Stimulated activated CD4-positive, alpha-beta T cell treated with anti-CD3 and anti-CD28 coated beads, Interleukin-1b, Interleukin-23, amount 100 ng/mL, for 48 hours (primary cell): ENCODE measurements at places on chromosomes 6 and 20.

DNA sequence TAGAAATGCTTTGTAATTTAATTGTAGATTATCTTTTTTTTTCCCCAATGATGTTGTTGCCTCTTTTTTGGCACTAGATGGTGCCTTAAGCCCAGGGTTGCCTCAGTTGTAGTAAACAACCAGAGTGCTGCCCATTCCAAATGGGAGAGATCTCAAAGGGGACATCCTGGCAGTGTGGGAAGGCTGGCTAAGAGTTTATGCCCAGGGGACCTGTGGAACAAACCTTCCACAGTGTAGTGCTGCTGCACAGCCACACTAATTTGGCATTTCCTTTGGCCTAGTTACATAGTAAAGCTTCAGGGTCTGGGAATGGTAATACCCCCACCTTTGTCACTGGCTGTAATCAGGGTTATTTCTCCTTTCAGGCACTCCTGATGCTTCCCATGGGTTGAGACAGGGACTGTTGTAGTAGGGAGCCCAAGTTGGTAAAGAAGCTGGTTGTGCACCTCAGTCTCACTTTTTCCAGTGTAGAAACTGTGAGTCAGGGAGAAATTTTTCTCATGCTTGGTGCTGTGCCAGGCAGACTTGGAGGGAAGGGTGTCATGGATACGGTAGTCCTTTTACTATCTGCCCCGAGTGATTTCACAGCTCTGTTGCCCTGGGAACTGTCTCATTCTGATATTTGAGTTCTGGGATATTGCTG is 177.8 kb upstream of the ECI2 start:
- DNase-seq, result no peak

GRCh38 chr6:111626441-111626840 is 20.8 kb upstream of the TRAF3IP2 start:
- no peak for DNase-seq

DNA sequence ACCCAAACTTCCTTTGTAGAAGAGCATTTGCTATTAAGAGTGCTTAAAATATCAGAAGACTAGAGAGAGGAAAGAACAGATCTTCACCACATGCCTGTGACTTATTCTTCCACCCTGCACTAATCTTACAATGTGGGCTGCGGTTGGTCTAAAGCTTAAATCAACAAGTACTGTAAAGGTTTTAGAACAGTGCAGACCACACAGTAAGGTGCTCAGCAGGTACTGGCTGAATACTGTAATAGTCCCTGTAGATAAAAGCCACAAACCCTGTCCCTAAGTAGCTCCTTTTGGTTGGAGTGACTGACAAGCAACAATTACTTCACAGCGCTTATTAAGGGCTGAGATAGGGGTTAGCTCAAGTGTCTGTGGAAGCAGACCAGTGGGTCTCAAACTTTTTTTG is 972 bp upstream of the PHF3 start:
- DNase-seq, result no peak

GRCh38 chr6:36920049-36920448 is 34.3 kb downstream of the C6orf89 start:
- DNase-seq, result no peak

- no peak for DNase-seq
Measured at GRCh38 chr6:30441171-30441570, 48.1 kb upstream of the HLA-E start.

- DNase-seq, result no peak
Measured at GRCh38 chr6:52552278-52552643, 24.6 kb downstream of the TRAM2 start.

DNA sequence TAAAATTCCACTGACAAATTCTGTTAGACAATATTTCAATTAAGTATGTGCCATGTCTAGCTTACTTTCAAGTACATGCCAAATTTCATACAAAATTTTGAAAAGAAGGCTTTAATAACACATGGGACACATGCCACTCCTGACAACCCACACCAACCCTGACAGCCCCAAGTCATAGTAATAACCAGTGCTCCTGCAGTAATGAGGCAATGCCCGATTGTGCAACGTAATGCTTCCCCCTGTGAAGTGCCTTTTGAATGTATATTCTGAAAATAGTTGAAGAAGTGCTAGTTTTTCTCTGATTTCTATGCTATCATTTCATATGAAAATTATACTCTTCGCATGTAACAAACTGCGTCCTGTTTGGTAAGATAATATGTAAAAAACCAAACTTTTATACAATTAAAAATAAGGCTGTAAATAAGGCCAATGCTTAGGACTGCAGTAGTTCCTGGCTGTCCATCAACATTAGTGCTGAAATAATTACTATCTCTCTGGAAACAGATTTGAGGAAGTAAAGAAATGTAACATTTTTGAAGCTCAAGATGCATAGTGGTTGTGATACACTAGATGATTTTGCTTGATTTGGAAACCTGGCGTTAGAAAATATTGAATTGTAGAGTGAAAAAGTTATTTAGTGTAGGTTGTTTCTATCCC is 125.8 kb upstream of the BCLAF1 start:
- DNase-seq, result no peak

GRCh38 chr6:144896289-144896688 is 611.2 kb downstream of the UTRN start:
- DNase-seq, result no peak

DNA sequence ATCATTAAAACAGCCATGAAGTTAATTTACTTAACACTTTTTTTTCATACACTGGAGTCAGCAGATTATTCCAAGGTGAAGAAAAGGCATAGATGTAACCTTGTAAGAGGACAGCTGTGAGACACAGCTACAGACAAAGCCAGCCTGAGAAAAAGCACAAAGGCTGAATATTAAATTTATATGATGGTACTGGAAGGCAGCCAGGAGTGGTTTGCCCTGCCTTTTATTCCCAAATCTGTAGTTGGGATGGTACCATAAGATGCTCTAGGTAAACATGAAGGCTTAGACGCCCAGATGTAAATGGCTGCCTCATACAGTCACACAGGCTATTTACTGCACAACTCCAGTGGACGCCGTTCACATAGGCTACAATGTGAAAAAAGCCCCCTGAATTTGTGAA is 42.1 kb upstream of the LOC128125822 start:
- no peak for DNase-seq

DNA sequence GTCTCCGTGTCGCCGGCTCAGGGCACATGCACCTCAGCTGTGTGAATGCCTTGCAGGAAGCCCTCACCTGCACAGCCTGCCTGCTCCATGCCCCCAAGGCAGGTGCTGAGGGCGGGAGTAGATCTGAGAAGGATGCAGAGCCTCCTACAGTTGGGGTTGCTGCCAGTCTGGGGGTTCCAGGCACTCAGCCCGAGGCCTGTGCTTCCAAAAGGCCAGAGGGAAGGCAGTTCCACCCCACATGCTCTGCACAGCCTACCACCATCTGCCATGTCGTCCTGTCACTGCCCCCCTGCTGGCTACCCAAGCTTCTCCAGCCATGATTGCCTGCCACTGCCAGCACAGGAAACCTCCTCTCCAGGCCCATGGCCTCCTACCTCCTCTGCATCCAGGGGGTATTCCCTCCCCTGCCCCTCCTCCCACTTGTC is 19.3 kb downstream of the ACSS1 start:
- DNase-seq, result no peak

DNA sequence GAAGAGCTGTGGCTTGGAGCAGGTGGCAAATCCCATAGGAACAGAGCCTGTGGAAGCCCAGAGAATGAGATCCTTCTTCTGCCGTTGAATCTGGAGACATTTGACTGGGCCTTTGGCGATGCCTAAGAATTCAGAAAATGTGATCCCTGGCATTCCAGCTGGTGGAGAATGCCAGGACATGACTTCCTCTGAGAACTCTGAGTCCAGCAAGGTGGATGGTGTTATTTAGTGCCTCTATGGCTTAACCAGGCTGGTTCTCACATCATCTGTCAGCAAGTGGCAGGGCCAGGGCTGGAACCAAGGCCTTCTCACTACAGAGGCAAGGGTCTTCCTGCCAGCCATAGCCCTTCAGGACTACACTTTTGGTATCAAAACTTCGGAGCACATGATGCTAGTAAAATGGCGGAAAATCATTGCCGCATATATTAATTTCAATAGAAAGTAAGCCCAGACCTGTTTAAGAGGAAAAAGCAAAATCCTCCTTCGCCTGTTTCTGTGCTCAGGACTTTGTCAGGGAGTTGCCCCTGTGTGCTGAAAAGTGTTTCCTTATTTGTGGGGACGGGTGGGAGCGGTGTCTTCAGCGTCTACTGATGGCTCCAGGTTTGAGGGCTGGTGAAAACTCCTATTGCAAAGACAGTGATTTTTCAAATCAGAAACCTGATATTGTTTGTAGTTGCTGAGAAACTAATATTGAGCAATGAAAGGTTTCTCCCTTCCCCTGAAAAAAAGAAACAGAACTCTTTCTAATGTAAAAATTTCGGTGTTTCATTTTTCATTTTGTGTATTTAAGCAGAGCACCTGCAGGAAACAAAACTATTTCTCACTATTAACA is 23.9 kb downstream of the DUSP22 start:
- no peak for DNase-seq

DNA sequence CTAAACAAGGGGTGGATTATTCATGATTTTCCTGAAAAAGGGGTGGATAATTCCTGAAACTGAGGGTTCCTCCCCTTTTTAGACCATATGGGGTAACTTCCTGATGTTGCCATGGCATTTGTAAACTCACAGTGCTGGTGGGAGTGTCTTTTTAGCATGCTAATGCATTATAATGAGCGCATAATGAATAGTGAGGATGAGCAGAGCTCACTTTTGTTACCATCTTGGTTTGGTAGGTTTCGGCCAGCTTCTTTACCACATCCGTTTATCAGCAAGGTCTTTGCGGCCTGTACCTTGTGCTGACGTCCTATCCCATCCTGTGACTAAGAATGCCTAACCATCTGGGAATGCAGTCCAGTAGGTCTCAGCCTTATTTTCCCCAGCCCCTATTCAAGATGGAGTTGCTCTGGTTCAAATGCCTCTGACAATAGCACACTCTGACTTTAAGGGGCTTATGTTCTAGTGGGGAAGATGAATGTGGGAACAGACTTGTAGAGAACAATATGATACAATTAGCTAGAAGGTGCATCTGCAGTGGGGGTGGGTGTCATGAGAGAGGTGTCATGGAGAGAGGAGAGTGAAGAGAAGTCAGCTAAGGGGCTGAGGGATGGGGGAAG is 4.2 kb upstream of the GPR31 start:
- DNase-seq, result no peak

GRCh38 chr20:49690899-49691620 is 22.6 kb downstream of the B4GALT5 start:
- no peak for DNase-seq

- DNase-seq, result no peak
Measured at GRCh38 chr6:20236909-20237600, 24.8 kb upstream of the MBOAT1 start.

DNA sequence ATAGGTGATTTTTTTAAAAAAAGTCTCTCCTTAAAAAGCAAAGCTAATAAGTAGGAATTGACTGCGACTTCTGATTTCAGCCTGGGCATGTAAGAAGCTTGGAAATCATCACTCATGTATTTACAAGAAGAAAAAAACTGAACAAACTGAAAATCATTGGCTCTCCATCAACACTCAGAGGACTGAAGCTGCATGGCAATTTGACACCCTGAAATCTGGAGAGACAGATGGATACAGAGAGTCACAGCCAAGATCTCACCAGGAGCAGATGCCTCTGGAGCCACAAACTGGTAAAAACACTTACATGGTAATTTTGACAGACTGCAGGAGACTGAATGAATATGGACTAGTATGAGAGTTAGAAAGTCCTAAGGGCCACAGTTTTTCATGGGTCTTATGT is 191.2 kb upstream of the TCF21 start:
- no peak for DNase-seq

DNA sequence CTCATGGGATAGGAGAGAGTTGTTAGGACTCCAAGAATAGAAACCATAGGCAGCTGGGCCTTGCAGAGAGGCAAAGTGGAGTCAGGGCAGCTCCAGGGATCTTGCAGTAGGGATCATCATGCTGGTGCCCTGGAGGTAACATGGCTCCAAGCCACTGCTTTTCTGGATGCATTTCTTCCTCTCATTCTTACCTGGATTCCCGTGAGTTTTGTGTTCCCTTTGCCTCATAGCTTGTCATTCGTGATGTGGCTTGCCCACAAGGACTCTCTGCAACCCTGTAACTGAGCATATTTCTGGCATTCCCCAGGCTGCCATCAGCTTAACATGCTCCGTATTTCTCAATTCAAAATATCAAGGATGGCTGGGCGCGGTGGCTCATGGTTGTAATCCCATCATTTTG is 5.3 kb downstream of the NHLRC1 start:
- DNase-seq, result no peak

- no peak for DNase-seq
Measured at GRCh38 chr6:20900389-20901160, 366.3 kb downstream of the CDKAL1 start.

GRCh38 chr6:167919349-167919748 is 78.1 kb upstream of the KIF25 start:
- no peak for DNase-seq

DNA sequence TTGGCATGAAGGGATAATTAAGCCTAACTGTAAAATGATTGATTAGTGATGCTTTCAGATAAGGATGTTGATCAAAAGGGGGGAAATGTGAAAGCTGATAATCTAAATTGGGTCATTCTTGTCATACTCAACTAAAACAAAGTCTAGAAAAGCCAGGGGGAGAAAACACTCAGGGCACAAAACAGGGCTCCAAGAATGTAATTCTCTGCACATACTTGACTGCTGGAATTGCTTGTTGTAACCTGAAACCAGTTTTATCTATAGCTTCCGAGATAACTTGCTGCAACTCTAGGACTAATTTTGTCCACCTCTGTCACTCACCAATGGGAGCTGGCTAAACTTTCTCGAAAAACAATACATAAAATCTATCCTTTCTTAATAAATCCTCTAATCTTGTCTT is 310.3 kb downstream of the CLVS2 start:
- no peak for DNase-seq

GRCh38 chr6:37906121-37906520 is 86.6 kb downstream of the ZFAND3 start:
- DNase-seq, result no peak

GRCh38 chr6:168244961-168245551 is 74.5 kb downstream of the DACT2 start:
- no peak for DNase-seq

DNA sequence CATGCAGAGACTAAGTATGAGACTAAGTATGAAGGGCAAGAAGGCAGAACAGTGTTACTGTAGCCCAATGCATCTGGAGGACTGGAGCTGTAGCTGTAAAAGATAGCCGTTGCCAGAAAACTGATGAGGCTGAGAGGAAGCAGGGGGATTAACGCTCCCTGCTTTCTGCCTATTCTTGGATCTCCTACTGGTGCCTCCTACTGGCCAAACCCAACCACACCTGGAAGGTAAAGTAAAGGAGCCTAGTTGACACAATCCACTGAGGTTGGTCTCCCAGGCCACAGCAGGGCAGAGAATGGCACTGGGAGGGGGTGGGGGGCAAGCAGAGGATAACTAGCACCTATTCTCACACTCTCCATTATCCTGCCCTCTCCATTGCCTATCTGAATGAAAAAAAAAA is 105.0 kb upstream of the MRPS10 start:
- no peak for DNase-seq

DNA sequence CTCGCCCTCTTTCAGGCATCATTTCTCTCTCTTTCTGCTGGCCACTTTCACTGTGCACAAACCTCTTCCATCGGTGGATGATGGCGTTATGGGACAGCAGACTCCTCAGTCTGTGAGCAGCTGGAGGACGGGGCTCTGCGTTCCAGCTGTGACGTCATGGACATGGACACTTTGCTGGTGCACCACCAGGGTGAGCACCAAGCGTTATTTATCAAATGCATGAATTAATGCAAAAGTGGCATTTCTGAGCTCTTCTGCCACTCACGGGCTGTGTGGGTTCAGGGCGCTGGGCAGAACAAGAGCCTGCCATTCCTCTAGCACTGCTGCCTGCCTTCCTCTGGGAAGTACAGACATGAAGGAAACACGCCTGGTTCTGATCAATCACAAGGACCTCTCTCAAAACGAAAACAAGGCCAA is 82.9 kb upstream of the MPC1 start:
- no peak for DNase-seq

GRCh38 chr6:113763311-113763766 is 93.8 kb upstream of the MARCKS start:
- DNase-seq, result no peak
